A172 (cell line): ENCODE measurements at places on chromosomes 5 and 9. TPM values are rescaled to one million over a fixed set of nuclear protein-coding genes. Genes with fewer than 3 reads are reported as not detected.

The MAP1B gene
- total RNA-seq = 98.8 and 137 TPM in 2 replicates

The CDC25C gene
- total RNA-seq = 24.8 and 25.4 TPM in 2 replicates

The DDX31 gene
- 9.3 and 11.3 TPM in 2 replicates for total RNA-seq

The SLC6A3 gene
- not detected in 2 replicates for total RNA-seq

The GPR151 gene
- total RNA-seq = not detected in 2 replicates

The PCDHGA5 gene
- total RNA-seq = 0.41 and 0.48 TPM in 2 replicates

The SLC45A2 gene
- not detected in 2 replicates for total RNA-seq

The FOXE1 gene
- not detected in 2 replicates for total RNA-seq

The GRXCR2 gene
- total RNA-seq = not detected in 2 replicates

The FASTKD3 gene
- 17.9 and 23.7 TPM in 2 replicates for total RNA-seq
